ENCODE measurements at places on chromosomes 2 and 18.

DNA sequence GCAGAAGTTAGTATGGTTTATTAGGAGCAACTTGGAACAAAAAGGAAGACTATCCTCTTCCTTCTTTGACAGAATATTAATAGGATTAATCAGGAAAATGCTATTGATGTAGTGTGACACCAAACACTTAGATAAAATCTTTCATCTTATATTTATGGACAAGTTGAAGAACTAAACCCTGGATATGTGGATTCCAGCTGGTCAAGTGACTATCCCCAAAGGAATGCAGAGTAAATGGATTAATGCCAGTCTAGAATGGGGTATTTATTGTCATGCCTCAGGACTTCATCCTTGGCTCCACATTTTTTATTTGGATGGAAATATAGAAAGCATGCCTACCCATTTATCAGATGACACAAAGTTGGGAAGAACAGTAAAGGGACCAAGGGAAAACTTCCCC is 124.0 kb upstream of the TTC39C start:
- DNase-seq: peak; percentile 43

GRCh38 chr2:200039724-200040650 is 84.6 kb downstream of the MAIP1 start:
- DNase-seq: no peak

- no peak for DNase-seq
Observed at GRCh38 chr2:20737505-20737904, 70.6 kb downstream of the GDF7 start.

DNA sequence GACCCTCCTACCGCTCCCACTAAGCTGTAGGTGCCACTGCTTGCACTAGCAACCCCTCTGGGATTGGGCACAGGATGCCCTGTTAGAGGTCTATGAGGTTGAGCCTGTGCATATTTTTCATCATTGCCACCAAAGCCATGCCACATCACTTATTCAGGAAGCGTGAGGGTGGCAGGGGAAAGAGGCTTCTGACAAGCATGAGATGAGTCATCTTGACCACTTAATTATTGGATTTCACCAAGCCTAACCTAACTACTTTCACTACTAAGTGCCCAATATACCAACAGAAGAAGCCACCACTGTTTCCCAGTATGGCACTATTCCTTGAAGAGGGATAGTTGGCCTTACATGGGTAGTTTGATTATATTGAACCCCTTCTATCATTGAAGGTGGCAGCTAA is 181.3 kb upstream of the EPHA4 start:
- DNase-seq: no peak

DNA sequence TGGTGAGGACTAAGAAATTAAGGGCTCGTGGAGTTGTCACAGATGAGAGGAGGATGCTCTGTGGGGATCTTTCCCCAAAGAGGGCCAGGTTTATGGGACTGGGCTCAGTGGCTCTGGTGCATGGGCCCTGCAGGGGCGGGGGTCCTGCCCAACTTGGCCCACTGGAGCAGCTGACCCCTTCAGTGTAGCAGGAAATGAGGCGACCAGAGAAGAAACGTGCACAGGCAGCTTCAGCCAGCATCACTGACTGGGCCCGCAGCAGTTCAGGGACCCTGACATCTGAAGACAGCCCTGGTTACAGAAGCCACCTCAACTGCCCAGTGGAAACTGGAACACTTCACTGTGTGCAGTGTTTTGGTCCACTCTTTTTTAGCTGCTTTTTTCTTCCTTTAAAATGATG is 72.8 kb downstream of the EMILIN2 start:
- DNase-seq: no peak

DNA sequence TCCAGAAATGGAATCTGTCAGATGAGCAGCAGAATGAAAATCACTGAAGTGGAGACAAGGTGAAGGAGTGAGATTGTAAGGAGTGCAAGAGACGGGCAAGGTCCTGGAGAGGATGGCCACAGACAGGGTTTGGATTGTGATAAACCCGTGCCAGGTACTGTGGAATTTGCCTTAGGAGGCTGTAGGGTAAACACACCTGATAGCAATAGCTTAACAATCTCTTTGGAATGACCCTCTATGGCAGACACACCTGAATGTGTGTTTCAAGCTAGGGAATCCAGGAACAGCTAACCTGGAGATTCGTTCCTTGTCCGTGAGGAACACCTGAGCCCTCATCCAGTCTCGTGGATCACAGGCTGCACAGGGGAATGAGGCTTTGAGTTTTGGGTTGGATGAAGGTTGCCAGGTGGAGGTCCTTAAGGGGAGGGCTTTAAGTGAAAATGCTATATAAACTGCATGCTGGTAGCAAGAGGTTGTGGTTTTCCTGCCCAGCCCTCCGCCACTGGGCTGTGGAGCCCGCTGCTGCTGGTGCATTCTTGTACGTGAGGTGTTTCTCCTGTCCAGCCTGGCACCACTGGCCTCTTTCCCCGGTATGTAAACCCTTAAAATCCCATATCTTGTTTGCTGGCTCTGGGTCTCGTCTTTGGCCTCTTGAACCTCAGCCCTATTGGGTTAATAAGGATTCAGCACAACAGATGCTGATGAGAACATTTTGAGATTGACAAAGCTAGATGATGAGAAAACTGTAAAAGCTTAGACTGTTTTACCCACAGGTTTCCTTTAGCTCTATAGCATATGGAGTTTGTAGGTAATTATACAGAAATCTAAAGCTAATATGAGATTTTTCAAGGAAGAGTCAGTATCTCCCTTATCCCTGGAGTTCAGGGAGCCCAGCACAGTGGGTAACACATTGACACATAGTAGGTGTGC is 117.9 kb downstream of the ARHGAP15 start:
- no peak for DNase-seq

DNA sequence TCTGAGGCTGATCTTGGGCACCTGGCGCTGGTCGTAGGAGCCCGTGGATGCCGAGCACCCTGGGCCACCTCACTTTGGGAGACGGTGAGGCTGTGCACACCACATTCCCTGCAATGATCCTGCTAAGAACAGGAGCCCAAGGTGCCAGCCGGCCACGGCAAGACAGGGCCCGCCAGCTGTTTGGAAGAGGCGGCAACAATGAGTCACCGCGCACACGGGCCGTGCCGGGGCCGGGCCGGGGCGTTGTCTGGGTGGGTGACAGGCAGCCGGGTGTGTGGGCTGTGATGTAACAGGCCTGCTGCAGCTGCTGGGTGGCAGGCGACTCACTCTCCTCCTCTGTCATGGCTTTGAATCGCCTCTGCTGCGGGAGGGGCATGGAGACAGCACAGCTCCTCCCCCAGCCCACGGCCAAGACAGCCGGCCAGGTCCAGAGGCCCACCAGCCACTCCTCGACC is 49.7 kb upstream of the ODC1 start:
- no peak for DNase-seq

GRCh38 chr2:8278709-8279354 is 403.0 kb upstream of the ID2 start:
- DNase-seq: no peak

DNA sequence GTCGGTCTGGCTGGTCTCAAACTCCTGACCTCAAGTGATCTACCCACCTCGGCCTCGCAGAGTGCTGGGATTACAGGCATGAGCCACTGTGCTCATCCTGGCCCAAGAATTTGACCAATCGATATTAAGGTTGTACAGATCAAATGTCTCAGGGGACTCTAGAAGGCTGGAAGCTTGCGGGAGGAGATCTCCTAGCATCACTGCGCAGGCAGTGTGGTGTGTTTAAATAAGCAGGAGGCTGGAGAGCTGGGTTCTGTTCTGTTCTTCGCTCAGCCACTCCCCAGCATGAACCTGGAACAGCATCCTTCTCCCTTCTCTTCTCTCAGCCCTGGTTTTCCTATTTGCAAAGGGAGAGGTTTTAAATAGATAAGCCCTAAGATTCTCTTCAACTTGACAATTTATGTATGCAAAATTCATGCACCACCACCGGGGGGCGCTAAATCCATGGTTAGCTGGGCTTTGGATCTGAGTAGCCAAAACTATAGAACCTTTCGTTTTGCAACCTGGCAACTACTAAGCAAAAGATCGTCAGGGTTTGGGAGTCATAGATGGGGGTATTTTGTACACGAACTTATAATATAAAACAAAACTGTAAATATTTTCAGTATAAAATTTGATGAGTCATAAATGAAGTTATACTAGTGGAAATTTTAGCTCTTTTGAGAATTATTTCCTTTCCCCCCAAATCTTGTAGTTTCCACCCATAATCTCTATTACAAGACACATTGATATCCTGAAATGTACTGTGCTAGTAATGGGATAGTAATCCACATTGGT is 60.6 kb downstream of the SLC16A14 start:
- peak; percentile 14 for DNase-seq

- no peak for DNase-seq
Observed at GRCh38 chr2:100006516-100006915, 135.9 kb downstream of the AFF3 start.

DNA sequence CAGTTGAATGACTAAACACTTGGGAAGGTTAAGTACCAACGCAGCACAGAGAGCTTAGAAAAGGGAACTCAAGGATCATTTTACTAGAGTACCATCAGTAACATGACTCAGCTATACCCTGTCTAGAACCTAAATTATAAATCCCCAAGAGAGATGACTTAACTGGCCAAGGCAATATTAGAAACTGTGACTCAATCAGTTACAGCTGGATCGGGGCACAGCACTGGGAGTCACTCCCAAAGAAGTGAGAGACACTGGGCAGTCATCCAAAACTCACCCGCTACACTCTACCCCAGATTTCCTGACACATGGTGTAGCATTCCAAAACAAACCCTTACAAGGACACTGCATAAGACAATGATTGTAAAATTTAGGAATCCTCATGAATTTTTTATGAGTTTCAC is 17.7 kb downstream of the IWS1 start:
- peak; percentile 76 for DNase-seq

- DNase-seq: no peak
Observed at GRCh38 chr2:236568922-236569572, 578 bp upstream of the ACKR3 start.

DNA sequence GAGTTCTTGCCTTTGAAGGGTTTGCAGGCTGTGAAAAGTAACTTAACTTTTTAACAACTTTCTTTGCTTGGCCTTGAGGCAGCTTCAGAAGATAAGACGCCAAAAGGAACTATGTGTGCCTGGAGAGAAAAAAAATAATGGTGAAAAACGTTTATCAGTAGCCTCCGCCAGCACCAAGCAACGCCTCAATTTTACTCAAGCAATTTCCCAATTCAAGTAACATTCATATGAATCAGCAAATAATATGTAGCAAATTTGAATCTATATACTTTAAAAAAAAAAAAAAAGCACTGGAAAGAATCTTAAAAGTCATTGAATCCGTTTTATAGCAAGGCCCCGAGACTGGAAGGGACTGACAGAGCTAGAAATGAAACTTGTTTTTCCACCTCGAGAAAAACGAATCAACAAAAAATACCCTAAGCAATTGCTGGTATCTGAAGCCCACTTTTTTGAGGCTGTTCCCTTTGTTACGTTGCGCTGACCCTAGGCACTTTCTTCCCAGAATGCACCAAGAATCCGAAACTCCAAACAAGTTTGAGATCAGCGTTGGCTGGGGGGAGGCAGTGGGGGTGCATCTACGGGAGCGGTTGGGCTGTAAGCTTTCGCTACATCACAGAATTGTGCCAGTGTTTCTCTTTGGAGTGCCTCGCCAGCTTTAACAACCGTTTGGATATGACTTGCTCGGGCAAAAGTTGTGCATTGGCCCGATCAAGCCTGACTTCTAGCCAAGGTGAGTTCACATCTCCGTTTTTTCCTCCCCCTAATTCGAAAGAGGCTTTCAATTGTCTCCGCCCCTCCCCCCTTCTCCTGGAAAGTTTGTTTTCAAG is 2.7 kb upstream of the TGIF1 start:
- no peak for DNase-seq

GRCh38 chr2:11498543-11499034 is 32.6 kb upstream of the E2F6 start:
- DNase-seq: no peak

DNA sequence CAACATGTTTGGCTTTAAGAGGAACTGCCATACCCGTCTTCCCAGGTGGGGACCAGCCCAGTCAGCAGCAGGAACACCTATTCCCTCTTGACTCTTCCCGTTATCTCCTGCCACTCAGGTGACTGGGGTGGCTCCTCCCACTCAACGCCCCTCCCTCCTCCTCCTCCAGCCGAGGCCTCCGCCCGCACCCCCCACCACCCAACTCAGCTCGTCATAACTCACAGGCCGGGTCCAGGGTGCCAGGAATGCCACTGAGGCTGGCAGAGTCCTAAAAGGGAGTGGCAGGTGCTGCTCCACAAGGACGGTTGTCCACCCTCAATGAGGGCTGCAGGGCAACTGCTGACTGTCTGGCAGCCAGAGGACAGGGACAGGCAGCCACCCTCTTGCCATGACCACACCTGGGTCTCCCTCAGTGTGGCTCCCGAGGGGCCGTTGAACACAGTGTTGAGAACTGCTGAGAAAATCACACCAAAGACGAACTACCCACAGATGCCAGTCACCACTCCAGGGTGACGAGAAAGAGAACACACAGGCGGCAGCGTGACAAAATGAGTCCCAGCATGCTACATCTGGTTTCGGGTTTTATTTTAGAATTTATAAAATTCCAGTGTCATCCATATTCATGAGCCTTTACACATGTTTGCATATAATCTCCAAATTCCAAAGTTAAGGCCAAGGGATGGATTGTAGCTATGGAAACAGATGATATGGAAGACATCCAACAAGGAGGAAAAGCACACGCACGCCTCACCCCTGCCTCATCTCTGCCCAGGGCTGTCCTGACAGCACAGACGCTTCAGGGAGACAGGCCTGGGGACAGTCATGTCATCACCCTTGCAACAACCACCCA is 38.5 kb downstream of the ANO7 start:
- no peak for DNase-seq

DNA sequence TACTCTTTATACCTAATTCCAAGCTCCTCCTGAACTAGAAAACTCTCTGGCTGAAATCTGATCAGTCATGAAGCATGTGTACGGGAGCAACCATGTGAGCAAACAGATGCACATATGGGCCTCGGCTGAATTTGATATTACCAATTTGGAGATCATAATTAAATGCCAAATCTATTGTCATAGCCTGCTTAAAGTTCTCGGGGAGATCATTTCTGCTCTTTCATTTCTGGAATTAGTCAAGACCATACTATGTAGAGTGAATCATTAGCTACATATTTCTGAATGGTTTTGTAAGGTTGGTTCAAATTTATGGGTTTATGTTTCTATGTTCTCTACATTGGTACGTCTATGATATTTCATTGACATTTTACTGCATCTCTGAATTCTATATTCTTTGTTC is 205.5 kb downstream of the UBE2E3 start:
- no peak for DNase-seq

DNA sequence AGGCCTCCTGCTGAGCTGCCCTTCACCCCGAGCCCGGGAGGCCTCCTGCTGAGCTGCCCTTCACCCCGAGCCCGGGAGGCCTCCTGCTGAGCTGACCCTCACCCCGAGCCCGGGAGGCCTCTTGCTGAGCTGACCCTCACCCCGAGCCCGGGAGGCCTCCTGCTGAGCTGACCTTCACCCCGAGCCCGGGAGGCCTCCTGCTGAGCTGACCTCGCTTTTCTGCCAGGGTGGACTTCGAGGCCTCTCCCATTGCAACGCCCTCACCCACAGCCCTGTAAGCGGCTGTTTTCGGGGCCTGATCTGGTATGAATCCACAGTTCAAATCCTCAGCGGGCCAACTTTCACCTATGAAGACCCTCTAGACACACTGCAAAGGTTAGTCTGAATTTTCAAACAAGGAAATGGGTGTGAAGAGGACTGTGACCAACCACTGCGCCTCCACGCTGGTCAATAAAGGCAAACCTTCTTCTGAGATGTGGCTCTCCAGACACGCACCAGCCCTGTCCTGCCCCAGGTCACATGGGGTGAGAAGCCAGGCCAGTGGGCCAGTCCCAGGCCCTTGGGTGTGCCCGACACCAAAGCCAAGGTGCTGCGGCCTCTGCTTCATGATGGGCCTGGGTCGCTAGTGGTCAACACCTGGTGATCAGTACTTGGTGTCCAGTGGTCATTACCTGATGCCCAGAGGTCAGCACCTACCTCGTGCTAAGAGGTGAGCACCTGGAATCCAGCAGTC is 225.1 kb upstream of the SALL3 start:
- DNase-seq: no peak

Data from retinal pigment epithelial cell (primary cell).